HFFc6 (cell line): ENCODE measurements at places on chromosomes 6 and 20.

- H3K27ac ChIP-seq, result no peak overlapping the region
- H3K4me3 ChIP-seq, result no peak overlapping the region
- H3K36me3 ChIP-seq, result no peaks in the 10 kb centered on the region
- no peak for DNase-seq
- H3K4me1 ChIP-seq, result no peaks in the 10 kb centered on the region; the same call in 1 of the 2 replicates
- H3K27me3 ChIP-seq, result peaks cover 6% of the 10 kb centered on the region
Observed at GRCh38 chr6:31210123-31210522, 39.6 kb upstream of the POU5F1 start.

- H3K4me1 ChIP-seq, result peaks cover 27% of the 10 kb centered on the region
- H3K4me3 ChIP-seq, result no peak overlapping the region
- H3K27me3 ChIP-seq, result peaks cover 9% of the 10 kb centered on the region
- no peaks in the 10 kb centered on the region for H3K36me3 ChIP-seq
- no peak for DNase-seq
Observed at GRCh38 chr6:170444811-170445211, 108.3 kb downstream of the PSMB1 start.

DNA sequence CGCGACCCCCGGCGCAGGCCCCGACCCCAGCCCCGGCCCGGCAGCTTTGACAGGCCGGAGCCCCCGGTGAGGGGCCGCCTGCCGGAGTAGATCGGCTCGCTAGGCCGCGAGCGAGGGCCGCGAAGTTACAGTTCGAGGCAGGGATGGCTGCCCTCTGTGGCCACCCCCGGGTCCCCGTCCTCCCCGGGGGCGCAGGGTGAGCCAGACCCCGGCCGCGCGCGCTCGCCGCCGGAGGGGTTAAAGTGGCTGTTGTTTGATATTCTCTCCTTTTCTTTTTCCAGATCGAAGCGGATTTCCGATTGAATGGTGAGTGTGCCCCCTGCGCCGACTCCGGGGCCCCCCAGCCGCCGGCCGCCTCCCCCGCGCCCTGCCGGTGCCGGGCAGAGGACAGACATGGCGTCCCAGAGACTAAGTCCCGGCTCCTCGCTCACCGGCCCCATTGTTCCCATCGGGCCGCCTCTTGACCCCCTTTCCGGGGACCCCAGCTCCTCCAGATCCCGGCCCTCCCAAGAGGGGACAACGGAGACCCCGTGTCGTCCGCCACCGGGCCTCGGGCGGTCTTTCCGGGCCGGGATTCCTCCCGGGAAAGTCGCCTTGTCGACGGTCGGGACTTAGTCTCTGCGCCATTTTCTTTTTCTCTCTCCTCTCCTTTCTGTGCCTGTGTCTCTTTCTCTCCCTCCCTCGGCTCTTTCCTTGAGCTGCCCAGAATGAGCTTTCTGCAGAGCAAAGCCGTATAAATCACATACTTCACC lies 704 bp downstream of the TOP1 start:
- H3K27ac ChIP-seq, result peak overlapping the region; percentile 97
- H3K27me3 ChIP-seq, result no peaks in the 10 kb centered on the region
- H3K4me1 ChIP-seq, result peaks cover 58% of the 10 kb centered on the region
- DNase-seq, result no peak
- H3K4me3 ChIP-seq, result peak overlapping the region; percentile 91

- no peak for DNase-seq
- no peak overlapping the region for H3K27ac ChIP-seq
- H3K4me3 ChIP-seq, result no peak overlapping the region
- peaks cover 19% of the 10 kb centered on the region for H3K36me3 ChIP-seq
- no peaks in the 10 kb centered on the region for H3K27me3 ChIP-seq
Observed at GRCh38 chr20:17854307-17854903, 114.2 kb downstream of the SNX5 start.

GRCh38 chr6:117344444-117345291 lies 79.3 kb downstream of the VGLL2 start:
- no peak overlapping the region; the same call in 1 of the 2 replicates for H3K4me3 ChIP-seq
- 0 out of 2 replicates have a peak, but pooled peaks cover 4% of the 10 kb centered on the region for H3K27me3 ChIP-seq
- DNase-seq, result no peak
- no peak overlapping the region for H3K27ac ChIP-seq
- H3K4me1 ChIP-seq, result peaks cover 8% of the 10 kb centered on the region; the same call in 1 of the 2 replicates

GRCh38 chr6:144162977-144163376 lies 12.7 kb downstream of the STX11 start:
- H3K36me3 ChIP-seq, result no peaks in the 10 kb centered on the region
- peaks cover 7% of the 10 kb centered on the region for H3K27me3 ChIP-seq
- no peak overlapping the region for H3K27ac ChIP-seq
- peaks cover 14% of the 10 kb centered on the region for H3K4me1 ChIP-seq
- no peak for DNase-seq

GRCh38 chr20:21182832-21183563 lies 57.1 kb downstream of the KIZ start:
- H3K36me3 ChIP-seq, result no peaks in the 10 kb centered on the region; the same call in 1 of the 2 replicates
- H3K4me3 ChIP-seq, result peak overlapping the region; percentile 76
- no peaks in the 10 kb centered on the region; the same call in 1 of the 2 replicates for H3K27me3 ChIP-seq
- peak overlapping the region; percentile 95 for H3K27ac ChIP-seq

DNA sequence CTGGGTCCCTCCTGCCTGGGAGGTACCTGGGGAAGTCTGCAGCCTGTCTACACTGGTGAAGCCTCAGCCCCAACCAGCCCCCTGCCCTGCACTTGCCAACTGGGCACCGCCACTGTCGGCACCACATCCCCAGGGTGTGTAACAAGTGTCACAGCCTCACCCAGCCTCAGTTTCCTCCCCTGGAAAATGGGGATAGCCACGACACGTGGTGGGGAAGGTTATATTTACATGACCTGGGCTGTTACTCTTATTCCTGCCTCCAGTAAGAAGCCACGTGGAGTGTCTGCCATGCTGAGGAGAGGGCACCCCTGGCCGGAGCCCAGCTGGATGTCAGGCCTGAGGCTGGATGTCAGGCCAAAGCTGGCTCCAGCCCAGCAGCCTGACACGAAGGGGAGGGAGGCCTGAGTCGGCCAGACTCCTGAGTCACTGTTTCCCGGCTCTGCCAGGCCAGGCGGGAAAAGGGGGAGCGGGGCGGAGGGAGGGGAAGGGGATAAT lies 44.9 kb downstream of the SNAI1 start:
- peak overlapping the region; percentile 86 for H3K27ac ChIP-seq
- peaks cover 59% of the 10 kb centered on the region for H3K4me1 ChIP-seq
- peaks cover 9% of the 10 kb centered on the region for H3K36me3 ChIP-seq
- H3K27me3 ChIP-seq, result peaks cover 3% of the 10 kb centered on the region; the same call in 1 of the 2 replicates
- no peak overlapping the region for H3K4me3 ChIP-seq

- H3K27me3 ChIP-seq, result no peaks in the 10 kb centered on the region
- no peak overlapping the region for H3K27ac ChIP-seq
- H3K36me3 ChIP-seq, result 0 out of 2 replicates have a peak, but pooled peaks cover 3% of the 10 kb centered on the region
- H3K4me3 ChIP-seq, result no peak overlapping the region
- peaks cover 15% of the 10 kb centered on the region for H3K4me1 ChIP-seq
Observed at GRCh38 chr6:108497883-108498282, 62.8 kb upstream of the FOXO3 start.

DNA sequence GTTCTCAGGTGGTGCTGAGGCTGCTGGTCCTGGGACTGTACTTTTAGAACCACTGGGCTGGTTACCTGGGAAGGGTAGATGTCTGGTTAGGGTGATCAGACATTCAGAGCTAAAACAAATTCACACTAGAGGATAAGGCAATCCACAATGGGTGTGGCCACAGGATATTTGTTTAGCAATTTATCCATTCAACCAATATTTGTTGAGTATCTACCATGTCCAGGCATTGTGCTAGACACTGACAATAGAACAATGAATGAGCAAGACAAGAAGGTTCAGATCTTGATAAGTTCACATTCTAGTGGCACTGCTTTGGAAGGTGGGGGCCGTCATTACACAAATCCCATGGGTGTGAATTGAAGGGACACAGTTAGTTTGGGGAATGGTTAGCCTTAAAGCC lies 131.7 kb downstream of the BCAS1 start:
- H3K4me3 ChIP-seq, result no peak overlapping the region
- H3K36me3 ChIP-seq, result no peaks in the 10 kb centered on the region
- H3K27ac ChIP-seq, result peak overlapping the region; percentile 98
- no peak for DNase-seq
- H3K27me3 ChIP-seq, result peaks cover 4% of the 10 kb centered on the region; the same call in 1 of the 2 replicates

DNA sequence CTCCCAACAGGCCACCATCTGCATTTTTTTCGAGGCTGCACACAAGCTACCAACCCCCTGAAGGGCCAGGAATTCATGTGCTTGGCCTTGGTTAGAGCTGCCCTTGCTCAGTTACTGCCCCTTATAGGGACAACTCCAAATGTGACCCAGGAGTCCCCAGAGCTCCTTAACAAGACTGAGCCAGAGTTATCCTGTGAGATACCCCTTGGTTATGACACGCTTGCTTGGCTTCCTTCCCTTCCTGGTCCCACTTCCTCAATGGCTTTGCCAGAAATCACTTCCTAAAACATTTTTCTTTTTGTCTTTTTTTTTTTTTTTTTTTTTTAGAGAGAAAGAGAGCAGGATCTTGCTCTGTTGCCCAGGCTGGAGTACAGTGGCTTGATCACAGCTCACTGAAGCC lies 8.9 kb downstream of the TREM1 start:
- H3K36me3 ChIP-seq, result no peaks in the 10 kb centered on the region
- no peak overlapping the region for H3K27ac ChIP-seq
- no peak for DNase-seq
- H3K4me3 ChIP-seq, result no peak overlapping the region
- H3K27me3 ChIP-seq, result peaks cover 32% of the 10 kb centered on the region
